NCI-H460 (cell line): ENCODE measurements at places on chromosomes 16 and 17. TPM values are rescaled to one million over a fixed set of nuclear protein-coding genes. Genes with fewer than 3 reads are reported as not detected.
A peak's percentile ranks its signal among the peaks of the same experiment; 100 is the strongest.

GRCh38 chr16:27436921-27437650, 35.1 kb downstream of the IL21R start:
- no peak for DNase-seq

DNA sequence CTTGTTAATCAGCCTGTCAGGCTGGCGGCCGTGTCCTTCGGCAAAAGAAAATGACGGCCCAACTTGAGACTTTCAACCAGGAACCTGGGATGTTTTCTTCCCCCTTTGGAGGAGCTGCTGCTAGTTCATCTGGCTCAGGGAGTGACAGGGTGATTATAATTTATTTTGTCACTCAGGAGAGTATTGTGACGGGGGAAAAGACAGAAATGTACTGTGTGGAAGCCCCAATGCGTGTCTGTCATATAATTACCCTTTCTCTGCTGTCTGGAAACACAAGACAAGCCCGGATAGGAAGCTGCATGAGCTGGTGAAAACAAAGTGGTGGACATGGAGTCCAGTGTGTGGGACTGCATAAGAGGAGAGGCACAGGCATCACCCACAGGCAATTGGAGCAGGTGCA, 326.2 kb upstream of the HSBP1 start:
- no peak for DNase-seq

The HBM gene
- total RNA-seq, result not detected in 2 replicates

GRCh38 chr16:56363781-56364565, 61.4 kb downstream of the AMFR start:
- DNase-seq, result no peak

The CD300H gene
- total RNA-seq, result not detected in 2 replicates

DNA sequence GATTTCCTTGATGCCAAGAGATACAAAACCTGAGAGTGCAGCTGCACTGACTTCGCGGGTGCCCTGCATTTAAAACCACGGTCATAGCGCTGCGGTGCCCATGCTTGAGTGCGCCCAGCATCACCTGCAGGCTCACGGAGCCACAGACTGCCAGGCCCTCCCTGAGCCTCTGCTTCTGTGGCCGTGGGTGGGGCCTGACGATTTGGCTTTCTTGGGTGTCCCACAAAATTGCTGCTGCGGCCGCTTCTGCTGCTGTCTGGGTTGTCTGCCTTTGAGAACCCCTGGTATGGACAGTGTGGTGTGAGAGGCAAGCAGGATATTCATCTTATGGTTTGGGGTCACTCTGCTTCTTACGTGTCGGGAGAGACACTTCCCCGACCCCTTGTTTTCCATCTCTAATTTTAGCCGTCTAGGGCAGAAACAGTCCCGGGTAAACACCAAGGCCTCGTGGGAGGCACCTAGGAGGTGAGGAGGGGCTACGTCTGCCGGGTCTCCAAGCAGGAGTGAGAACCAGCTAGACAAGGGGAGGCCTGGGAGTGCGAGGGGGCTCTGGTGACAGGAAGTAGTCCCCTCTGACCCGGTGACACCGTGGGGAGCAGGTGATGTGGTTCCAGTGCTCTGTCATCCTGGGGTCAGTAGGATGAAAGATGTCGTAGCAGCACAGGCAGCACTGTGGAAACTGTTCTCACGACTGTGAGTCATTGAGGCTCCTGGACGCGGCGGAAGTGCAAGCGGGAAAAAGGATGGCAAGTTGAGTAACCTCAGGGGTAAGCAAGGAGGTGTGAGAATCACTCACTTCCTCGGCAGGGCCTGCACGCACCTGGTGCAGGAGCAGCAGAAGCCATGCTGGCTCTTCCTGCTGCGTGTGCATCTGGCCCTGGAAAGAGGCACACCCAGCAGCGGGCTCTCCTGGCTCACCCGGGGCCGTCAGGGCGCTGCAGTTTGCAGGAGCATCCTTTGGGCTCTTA, 176.3 kb downstream of the RPTOR start:
- DNase-seq, result peak; percentile 76

GRCh38 chr17:8735336-8735939, 9.2 kb downstream of the CCDC42 start:
- DNase-seq, result no peak

The COPS3 gene
- total RNA-seq, result 88.0 and 89.3 TPM in 2 replicates

The RMI2 gene
- total RNA-seq, result 9.6 and 11.2 TPM in 2 replicates

GRCh38 chr16:14427371-14427948, 202.6 kb downstream of the PARN start:
- no peak for DNase-seq

The FBXW10 gene
- total RNA-seq, result 0.20 and 0.35 TPM in 2 replicates

DNA sequence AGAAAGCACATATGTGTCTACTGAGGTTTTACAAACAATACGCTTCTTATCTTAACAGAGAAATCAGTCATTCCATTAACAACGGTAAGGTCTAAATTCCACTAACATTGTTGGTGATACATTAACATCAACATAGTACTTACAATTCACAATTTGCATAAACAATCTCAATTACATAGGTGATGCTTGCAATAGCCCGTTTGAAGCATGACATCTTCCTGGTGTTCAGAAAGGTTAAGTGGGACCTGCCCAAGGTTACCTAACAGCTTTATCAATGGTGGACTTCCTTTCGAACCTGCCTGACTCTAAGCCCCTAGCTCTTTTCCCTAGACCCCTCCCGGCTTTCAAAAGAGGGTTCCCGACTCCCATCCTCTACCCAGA, 699 bp downstream of the FAM222B start:
- no peak for DNase-seq

The PTX4 gene
- total RNA-seq, result 0.15 TPM in 1 of 2 replicates, not detected in the other

The ASGR2 gene
- not detected in 2 replicates for total RNA-seq

The BCO1 gene
- total RNA-seq, result not detected in 2 replicates

The CCDC40 gene
- 2.0 and 2.6 TPM in 2 replicates for total RNA-seq

The MTMR4 gene
- total RNA-seq, result 25.5 and 26.1 TPM in 2 replicates

DNA sequence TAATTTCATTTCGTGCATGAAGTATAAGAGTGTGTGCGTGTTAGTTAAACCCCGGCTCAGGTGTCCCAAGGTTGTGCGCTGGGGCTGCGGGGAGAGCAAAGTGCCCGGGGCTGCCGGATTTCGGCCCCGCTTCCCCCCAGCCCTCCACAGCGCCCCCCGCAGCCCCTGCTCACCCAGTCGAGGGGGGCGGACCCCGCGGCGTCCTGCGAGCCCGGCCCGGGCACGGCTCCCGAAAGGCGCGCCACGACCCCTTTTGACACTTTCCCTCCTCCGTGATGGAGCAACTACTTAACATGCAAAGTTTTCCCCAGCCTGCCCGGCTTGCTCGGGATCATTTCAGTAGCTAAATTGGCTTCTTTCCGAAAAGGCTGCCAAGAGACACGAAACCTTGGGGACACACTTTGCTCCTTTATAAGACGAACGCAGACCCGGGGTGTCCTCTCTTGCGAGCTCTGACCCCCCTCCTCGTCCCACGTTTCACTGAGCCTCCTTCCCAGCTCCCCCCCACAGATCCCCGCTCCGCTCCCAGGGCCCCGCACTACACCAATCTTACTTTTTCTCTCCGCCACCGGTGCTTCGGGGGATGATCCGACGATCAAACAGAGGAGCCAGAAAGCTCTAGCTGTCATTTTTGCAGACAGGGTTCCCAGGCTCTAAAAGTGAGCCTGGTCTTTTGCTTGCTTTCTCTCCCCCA, 552 bp downstream of the C17orf58 start:
- no peak for DNase-seq

The SPNS2 gene
- 0.52 TPM in 1 of 2 replicates, not detected in the other for total RNA-seq

The LLGL2 gene
- 8.8 and 9.2 TPM in 2 replicates for total RNA-seq

DNA sequence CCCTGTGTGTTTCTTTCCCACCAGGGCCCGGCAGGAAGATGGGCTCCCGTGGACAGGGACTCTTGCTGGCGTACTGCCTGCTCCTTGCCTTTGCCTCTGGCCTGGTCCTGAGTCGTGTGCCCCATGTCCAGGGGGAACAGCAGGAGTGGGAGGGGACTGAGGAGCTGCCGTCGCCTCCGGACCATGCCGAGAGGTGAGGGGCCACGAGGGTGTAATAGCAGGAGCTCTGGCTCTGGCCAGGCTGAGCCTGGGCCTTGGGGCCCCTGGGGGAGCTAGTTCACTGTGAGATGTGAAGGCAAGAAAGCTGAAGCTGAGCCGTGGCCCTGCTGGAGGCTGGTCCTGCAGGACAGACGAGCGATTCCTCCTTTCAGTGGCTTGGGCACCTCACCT, 20.0 kb downstream of the C1QTNF1 start:
- DNase-seq, result no peak

The PRR29 gene
- total RNA-seq, result not detected in 2 replicates

The TOP2A gene
- 272 and 315 TPM in 2 replicates for total RNA-seq

The ALDH3A1 gene
- 403 and 460 TPM in 2 replicates for total RNA-seq
